ENCODE measurements at places on chromosomes 11 and 22.

DNA sequence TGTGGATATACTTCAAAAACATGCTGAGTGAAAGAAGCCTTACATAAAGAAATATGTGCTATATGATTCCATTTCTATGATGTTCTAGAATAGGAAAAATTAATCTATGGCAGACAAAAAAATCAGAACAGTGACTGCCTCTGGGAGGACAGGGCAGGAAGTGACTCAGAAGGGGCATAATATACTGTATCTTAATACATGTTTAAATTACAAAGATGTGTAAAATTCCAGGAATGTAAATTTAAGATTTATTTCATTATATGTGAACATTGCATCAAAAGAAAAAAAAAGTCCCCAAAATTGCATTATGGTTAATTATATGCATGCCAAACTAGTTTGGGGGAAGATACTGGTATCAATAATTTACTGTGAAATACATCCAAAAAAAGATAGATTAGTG is 32.2 kb downstream of the SBF2 start:
- DNase-seq: no peak

GRCh38 chr11:62401811-62402210 is 17.0 kb upstream of the SCGB1A1 start:
- no peak for DNase-seq

DNA sequence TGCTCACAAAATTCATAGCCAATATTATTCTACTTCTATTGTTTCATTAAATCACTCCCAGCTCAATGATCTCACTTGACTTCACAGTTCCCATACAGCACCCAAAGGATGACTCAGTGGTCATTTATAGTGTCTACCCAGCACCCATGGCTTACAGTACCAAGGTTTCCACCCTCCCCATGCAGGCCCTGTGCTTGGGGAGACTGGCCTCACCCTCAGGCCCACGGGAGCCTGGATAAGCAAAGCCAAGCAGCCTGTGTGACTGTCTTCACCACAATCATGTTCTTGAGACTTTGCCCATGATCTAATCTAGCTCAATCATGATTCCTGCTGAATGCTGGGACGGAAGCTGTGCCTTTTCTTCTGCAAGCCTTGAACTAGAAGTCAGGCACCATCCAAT is 97.6 kb downstream of the SLC36A4 start:
- no peak for DNase-seq

GRCh38 chr11:130631119-130631518 is 182.7 kb downstream of the ADAMTS15 start:
- no peak for DNase-seq
